Hematopoietic multipotent progenitor cell treated with erythropoietin and hydrocortisone succinate and interleukin-3 and kit ligand, for 15 days (in vitro differentiated cells): ENCODE measurements at places on chromosomes 6 and 20.

- DNase-seq, result peak; percentile 85
Measured at GRCh38 chr6:158869826-158870648, 50.9 kb upstream of the EZR start.

DNA sequence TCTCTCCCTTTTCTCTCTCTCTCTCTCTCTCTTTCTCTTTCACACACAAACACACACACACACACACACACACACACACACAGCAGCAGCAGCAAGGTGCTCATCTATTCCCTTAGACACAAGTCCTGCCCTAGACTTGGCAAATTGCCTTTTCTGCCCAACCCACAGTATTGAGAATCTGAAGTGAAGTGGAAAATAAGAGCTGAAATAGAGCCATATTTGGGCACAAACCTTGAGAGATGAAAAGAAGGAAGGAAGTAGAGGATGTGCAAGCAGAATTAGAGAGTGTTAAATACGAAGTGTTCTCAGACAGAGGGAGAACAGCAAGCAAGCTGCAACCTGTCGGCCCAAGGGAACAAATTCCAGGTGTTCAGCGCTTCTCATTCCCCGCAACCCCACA lies 557.5 kb upstream of the NOX3 start:
- DNase-seq, result no peak

- DNase-seq, result no peak
Measured at GRCh38 chr6:164563924-164564323, 745.5 kb downstream of the C6orf118 start.

DNA sequence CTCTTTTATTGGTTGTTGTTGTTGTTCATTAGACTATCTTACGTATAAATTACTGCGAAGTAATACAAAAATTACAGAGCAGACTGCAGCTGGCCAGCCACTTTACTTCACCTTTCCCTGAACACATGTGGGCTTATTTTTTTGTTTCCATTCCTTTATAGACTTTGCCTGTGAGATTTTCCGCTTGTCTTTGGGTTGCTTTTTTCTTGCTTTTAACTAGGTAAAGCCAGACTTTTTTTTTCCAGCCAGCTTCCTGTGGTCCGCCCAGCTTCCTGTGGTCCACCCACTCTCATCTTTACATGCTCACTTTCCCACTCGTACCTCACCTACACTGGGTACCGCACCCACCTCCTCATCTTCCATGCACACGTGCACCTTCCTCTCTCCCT lies 79.0 kb downstream of the IPCEF1 start:
- DNase-seq, result no peak

DNA sequence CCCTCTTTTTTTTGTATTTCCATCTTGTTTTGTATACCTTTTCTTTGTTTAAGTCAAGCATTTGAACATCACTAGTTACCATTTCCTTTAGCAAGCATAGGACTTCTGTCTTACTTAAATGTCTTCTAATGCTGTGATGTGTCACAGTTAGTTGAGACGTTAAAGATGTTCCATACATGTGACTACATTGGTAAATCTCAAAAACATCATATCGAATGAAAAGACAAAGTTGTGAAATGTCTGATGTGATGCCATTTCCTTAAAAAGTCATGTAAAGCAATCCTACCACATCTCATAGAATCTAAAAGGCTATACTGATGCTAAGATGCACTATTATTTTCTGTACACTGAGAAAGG lies 26.8 kb downstream of the SLC16A10 start:
- DNase-seq, result no peak

GRCh38 chr20:2151858-2152281 lies 50.2 kb downstream of the STK35 start:
- DNase-seq, result no peak

GRCh38 chr6:161168281-161168891 lies 105.5 kb downstream of the AGPAT4 start:
- no peak for DNase-seq

DNA sequence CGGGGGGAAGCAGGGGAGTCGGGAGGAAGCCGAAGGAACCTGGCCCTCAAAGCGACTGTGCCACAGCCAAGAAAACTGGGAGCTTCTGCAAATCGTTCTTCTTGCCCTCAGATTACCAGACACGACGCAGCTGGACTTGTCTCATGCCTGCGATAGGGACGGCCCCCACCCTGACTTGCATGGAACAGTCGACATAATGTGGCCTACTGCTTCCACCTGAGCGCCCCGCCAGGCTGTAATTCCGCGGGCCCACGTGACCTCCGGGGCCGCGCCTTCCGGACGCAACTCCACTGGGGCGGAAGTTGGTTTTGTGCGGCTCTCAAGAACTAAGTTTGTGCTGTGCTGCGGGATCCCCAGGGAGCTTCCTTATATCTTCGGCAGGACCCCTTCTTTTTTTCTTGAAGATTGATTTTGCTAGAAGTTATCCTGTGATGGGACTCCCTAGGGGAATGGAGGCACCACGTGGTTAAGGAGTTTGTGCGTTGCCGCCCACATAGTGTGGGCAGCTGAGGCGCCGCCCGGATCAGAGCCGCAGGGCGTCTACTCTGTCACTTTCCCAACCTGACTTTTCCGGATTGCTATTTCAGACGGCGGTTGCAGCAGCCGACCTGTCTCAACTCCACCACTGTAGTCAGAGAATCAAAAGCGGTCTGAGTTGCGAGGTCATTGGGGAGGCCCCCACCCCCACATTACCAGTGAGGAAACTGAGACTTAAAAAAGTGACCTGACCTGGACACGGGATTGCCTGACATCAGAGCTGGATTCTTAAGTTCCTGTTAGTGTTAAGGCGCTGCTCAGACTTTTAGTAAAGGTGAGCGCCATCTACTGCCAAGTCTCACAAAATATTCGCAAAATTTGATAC lies 540 bp upstream of the CD164 start:
- peak; percentile 94 for DNase-seq

DNA sequence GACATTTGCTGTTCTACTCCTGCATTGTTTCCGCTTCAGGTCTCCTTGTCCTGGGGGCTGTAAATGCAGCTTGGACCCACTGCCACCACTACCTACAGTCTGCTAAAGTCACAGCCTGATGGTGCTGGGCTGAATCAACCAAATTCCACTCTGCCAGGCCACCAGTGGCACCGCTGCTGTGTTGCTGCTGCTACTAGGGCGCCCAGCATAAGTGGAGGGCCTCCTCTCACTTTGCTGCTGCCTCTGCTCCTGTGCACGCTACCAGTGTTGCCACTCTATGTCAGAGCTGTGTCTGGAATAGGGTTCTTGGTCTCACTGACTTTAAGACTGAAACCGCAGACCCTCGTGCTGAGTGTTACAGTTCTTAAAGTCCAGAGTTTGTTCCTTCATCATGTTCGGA lies 1.4 kb upstream of the SSR1 start:
- DNase-seq, result no peak

- DNase-seq, result no peak
Measured at GRCh38 chr6:120965814-120966213, 368.5 kb downstream of the TBC1D32 start.

GRCh38 chr6:40498148-40498547 lies 89.0 kb downstream of the LRFN2 start:
- DNase-seq, result no peak

DNA sequence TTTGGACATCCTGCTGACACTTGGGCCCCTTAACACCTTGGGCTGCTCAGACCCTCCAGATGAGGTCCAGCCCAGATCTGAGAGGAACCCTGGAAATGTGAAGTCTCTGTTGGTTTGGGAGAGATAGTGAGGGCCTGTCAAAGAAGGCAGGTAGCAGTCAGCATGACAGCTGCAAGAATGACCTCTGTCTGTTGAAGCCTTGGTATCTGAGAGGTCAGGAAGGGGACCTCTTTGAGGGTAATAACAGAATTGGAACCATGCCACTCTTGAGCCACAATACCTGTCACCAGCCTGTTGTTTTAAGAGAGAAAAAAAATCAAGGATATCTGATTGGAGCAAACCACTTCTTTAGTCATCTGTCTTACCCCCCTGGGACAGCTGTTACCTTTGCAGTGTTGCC lies 4.2 kb downstream of the SYS1 start:
- no peak for DNase-seq

- no peak for DNase-seq
Measured at GRCh38 chr6:33699131-33699530, 12.4 kb downstream of the UQCC2 start.

- DNase-seq, result no peak
Measured at GRCh38 chr6:139152892-139153271, 18.0 kb downstream of the HECA start.

DNA sequence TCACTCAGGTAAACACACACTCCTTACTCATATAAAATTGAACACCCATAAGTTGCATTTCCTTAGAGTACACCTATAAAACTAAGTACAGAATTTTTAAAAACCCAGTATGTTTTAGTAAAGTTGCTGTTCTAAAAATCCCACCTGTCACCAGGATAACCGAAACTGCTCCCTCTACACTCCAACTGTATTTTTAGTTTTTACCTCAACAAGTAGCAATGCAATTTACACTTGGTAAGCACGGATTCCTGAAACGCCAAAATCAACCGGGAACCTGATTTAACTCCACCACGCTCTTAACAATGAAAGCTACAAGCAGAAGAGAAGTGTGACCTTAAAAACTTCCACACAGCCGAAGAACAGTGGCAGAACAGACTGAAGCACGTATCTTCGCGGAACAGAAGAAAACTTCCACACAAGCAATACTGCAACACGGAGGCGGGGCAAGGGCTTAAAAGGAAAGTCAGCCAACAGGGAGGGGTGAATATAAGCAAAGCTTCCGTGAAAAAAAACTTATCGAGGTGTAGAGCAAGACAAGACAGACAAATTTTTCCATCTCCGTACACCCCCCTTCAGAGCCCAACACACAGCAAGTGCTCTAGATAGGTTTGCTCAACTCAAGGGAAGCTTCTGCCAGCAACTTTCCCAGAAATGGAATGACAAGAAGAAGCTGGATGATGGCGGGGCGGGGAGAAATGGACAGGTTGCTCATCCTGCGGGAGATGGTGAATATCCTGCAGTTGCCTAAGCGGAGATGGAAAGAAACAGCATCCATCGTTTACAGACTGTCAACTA lies 1.4 kb downstream of the STAU1 start:
- peak; percentile 84 for DNase-seq

GRCh38 chr20:35303735-35304491 lies 11.7 kb upstream of the FAM83C start:
- peak; percentile 84 for DNase-seq

GRCh38 chr6:8392569-8392968 lies 42.8 kb downstream of the SLC35B3 start:
- no peak for DNase-seq

GRCh38 chr6:124223611-124224345 lies 420.1 kb downstream of the NKAIN2 start:
- DNase-seq, result no peak

DNA sequence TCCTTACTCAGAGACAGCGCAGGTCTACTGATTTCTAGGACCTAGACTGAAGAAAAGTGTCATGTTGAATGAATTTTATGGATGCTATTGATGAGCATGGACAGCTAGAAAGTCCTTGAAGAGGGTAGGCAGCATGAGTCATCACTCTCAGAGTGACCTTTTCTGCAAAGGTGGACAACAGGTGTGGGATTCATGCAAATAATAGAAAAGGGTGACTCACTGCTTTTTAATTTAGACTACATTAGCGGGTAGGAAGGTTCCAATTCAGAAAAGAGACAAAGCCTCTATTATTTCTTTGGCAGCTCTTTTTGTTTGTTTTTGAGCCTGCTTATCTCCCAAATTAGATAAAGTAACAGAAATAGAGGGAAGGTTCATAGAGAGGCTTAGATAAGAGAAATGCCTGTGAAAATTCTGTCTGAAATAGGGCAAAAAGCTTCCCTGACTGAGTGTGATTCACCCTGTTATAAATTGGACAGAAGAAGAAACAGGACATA lies 191.4 kb downstream of the TENT5A start:
- no peak for DNase-seq

DNA sequence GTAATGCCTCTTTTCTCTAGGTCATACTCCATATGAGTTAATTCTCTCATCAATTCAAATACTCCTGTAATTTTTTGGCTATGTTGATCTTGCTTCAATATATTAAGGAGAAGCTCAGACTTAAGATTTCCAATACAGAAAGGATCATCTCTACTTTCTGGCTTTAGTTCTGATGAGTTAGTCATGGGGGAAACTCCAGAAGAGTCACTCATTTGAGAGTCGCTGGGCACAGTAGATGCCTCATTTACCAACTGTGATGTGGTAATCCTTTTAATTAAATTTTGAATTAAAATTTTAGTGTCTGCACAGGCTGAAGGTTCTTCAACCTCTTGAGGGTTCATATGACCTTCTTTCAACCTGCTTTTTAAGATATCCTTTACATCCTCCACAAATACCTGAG lies 38.5 kb downstream of the DST start:
- no peak for DNase-seq

DNA sequence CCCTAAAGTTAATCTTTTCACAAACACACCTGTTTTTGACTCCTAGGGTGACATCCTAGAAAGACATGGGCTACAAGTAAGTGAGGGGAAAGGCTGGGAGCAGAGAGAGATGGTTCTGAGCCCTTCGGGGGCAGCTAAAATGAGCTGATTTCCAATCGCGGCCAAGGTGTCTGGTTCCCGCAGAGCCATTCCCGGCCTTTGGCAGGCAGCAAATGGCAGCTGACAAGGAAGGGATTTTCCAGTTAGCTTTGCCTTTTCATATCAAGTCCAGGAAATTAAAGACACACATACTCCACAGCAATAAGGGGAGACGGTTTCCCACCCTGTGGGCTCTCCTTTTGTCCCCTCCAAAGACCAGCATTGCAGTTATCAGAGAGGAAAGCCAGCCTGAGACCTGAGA lies 228.5 kb downstream of the ZMYND8 start:
- DNase-seq, result no peak

DNA sequence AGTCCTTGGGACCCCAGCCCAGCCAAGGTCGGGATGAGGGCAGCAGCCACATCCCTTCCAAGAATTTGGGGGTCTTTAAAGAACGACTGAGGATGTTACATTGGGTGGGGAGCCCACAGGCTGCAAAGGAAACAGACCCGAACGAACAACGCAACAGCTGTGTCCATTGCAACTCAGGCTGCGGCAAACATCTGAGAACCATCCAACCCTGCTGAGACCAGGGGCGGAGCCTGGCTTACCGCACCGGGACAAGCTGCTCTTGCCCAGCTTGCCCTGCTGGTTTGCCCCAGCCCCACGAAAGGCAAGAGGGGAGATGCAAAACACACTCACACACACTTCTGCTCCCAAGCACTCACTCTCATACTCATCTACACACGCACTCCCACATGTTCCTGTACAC lies 21.5 kb upstream of the TAF4 start:
- no peak for DNase-seq

- no peak for DNase-seq
Measured at GRCh38 chr6:15768999-15769398, 106.2 kb upstream of the DTNBP1 start.

DNA sequence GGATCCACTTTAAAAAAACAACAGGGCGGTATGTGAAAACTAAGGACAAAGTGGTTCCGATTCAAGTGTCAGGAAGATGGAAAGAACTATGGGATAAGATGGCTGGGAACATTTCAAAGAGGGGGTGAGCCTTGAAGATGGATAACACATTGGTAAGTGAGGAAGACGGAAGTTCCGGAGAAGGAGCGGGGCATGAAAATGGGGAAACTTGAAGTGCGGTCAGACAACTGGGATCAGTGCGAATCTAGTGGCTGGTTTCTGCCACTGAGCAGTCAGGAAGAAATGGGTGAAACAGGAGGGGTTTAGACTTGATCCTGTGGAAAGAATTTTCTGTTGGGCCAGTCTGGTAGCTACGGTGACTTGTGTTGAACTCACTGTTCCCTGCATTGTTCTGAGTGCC lies 1.2 kb downstream of the NAA20 start:
- DNase-seq, result no peak
